ENCODE measurements at places on chromosomes 7 and 10. TPM values are rescaled to one million over a fixed set of nuclear protein-coding genes. Genes with fewer than 3 reads are reported as not detected.

- no peak for DNase-seq
Observed at GRCh38 chr10:113326160-113327111, 226.4 kb upstream of the HABP2 start.

- DNase-seq = no peak
Observed at GRCh38 chr7:151919595-151919994, 36.7 kb upstream of the GALNTL5 start.

- DNase-seq = no peak
Observed at GRCh38 chr7:91374321-91374989, 110.2 kb downstream of the FZD1 start.

SPDYE1 gene
- not detected for total RNA-seq

DNA sequence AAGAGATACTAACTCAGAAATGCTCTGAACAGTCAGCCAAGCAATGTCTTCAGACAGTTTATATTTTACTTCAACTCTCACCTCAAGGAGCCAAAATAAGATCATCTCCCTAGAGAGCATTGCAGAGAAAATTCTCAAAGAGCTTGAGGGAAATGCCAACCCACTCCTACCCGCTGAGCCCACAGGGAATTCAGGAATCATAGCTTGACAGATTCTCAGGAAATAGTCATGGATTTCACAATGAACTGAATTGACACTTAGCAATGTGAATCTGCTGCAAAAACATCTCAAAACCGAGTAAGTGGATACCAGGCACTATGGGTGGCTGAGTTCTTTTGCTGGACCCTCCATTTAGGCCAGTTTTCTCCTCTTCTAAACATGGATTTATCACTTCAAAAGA lies 9.8 kb upstream of the PLAC9 start:
- DNase-seq = no peak

SCRN1 gene
- total RNA-seq = 37.1 TPM

- peak; percentile 70 for DNase-seq
Observed at GRCh38 chr10:24465891-24466818, 257.2 kb downstream of the KIAA1217 start.

- DNase-seq = no peak
Observed at GRCh38 chr7:114264023-114264422, 150.6 kb upstream of the FOXP2 start.

DNA sequence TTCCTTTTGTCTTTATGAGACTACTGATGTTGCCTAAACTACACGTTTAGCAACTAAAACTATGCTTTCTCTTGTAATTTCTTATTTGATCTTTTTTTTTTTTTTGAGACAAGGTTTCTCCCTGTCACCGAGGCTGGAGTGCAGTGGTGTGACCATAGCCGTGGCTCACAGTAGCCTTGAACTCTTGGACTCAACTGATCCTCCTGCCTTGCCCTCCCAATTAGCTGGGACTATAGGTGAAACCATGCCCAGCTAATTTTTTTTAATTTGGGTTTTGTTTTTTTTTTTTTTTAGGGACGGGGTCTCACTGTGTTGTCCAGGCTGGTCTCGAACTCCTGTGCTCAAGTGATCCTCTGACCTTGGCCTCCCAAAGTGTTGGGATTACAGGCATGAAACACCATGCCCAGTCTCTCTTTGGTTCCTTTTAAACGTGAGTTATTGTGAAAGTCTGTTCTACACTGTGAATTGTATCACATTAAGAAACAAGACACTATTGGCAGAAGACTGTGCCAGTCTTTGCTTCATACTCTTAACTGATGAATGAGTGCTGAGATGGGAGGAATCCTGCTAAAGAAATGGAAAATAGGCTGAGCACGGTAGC lies 6.4 kb downstream of the TMEM248 start:
- DNase-seq = no peak

DNA sequence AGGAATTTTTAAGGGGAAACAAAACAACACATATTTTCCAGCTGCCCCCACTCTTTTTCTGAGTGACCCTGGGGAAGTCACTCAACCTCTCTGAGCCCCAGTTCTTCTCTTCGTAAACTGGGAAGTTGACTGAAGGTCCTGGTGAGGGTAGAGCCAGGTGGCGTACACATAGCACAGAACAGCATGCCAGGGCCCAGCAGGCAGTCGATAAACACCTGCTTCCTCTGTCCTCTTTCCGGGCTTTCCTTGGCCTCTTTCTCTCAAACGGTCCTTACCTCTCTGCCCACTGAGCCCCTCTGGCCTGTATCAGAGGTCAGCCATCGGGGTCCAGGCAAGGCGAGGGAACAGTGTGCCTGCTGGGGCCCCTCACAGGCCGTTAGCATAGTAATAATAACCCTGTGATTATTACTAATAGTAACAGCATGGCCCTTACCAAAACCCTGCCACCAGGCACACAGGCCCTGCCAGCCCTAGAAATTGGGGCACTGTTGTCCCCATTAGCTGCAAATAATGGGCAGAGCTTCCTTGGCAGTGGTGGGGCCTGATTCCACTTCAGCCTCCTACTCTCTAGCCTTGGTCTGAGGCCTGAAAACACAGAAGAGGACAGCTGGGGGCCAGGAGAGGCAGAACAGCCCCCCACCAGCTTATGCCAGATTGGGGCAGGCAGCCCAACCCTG lies 37.3 kb upstream of the SLC29A3 start:
- DNase-seq = no peak

GRCh38 chr10:28845009-28845682 lies 167.8 kb downstream of the BAMBI start:
- no peak for DNase-seq

CUBN gene
- 16.3 TPM for total RNA-seq

JCAD gene
- 17.4 TPM for total RNA-seq

DNA sequence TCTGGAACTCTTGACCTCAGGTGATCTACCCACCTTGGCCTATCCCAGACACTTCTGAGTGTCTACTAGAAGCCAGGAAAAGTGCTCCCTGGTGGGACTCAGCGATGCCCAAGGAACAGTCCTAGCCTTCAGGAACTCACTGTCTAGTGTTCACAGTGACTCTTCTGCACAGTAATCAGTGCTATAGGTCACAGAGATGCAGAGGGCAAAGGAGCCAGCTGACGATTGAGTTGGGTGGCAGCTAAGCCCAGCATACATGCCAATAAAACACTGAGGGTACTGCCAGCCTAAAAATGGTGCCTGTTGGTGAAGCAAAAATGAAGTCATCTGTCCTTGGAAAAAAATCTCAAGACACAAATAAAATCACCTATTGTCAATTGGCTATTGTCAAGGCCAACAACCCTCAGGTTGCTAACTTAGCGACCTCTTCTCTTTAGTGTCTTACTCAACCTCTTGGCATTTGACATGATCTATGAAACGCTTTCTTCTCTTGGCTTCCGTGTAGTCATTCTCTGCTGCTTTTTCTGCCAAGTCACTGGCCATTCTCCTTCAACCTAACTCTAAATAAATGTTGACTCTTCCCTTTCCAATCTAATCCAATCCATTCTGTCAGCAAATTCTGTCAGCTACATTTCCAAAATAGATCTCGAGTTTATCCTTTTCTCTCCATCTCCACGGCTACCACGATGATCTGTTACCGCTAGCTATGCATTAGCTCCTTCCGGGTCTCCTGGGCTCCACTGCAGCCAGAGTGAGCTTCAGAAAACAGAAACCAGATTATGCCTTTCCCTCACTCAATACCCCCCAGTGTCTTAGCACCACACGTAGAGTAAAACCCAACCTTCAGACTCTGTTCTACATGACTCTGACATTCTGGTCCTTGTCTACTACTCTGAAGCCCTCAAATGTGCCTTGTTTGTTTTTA lies 99.2 kb downstream of the ATXN7L1 start:
- DNase-seq = no peak

BTBD16 gene
- not detected for total RNA-seq

HEPACAM2 gene
- total RNA-seq = not detected

GALNT17 gene
- 1.6 TPM for total RNA-seq

VGF gene
- 5.8 TPM for total RNA-seq

GRCh38 chr10:69662901-69663300 lies 32.9 kb downstream of the FAM241B start:
- DNase-seq = no peak

- no peak for DNase-seq
Observed at GRCh38 chr10:95698415-95698814, 4.7 kb upstream of the TCTN3 start.

GRCh38 chr10:50398381-50398780 lies 147.1 kb upstream of the ASAH2 start:
- no peak for DNase-seq

BNIP3 gene
- 21.5 TPM for total RNA-seq

PRR15 gene
- 6.2 TPM for total RNA-seq

DNA sequence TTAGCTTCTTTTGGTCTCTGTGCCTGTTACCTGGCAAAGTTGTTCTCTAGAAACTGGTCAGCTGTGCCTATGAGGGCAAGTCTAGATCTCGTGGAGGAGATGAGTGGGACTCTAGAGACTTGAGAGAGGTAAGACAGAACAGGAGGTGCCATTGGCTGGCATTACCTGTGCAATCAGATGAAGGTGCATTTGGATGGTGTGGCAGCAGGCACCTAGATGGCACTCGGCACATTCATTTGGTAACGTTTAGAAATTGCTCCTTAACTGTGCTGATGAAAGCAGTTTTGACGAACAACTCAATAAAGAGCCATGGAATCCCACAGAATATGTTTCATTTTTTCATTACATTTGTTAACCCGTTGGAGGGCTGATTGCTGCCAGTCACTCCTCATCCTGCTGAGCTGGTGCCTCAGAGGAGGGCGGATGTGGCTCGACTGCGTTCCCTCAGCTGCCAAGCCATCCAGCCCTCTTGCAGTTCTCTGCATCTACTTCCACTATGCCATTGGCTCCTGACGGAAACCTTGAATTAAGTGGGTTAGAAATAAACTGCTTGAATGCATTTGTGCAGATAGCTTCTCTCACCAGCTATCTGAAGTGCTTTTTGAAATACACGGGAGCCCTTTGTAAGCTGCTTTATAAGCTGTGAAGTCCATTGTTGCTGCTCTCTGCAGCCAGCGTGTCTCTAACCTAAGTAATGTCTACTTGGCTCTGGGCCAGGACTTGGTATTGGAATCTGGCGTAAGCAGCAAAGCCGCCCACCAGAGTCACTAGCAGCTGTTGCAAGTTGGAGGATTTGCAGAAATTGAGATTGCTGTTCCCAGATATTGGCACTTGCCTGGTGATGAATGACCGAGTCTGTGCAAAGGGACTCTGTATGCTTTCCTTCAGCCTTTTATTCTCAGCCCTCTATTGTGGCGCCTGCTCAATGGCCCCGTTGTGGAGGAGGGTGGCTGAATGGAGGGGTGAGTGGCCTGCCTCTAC lies 87.4 kb downstream of the LRRC4 start:
- peak; percentile 81 for DNase-seq

GRCh38 chr10:73228247-73228646 lies 18.8 kb downstream of the DNAJC9 start:
- DNase-seq = no peak

SEMA3D gene
- total RNA-seq = 2.6 TPM

C10orf105 gene
- total RNA-seq = not detected

CDK1 gene
- 3.5 TPM for total RNA-seq

DNA sequence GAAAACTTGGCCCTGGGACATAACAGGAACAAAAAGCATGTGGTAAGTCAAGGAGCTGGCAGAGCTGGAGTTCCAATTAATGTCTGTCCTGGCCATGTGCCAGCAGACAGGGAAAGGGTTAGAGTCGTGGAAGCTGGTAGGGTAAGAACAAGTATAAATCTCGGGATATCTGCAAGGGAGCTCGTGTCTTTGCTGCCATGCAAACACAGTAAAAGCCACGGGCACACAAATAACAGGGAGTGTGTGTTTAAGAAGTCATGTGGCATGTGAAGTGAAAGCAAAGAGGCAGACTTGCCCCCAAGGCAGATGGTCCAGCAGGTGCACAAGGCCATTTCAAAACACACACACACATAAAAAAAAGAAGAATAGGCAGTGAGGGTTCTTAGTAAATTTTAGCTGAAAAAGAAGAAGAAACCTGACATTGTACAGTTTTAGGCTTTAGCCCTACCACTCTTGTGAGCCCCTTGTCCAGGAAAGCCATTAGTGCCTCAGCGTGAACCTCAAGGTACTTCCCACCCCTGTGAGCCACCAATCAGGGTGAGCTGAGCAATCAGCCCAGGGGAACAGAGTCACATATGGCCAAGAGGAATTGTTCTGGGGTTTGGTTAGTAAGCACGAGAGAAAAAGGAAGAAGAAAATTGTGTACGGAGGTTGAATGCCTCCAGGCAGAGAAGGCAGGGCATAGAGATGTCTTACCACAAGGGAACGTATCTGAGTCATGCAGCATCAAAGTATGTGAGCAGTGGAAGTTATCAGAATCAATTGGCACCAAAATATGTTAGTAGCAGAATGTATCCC lies 32.8 kb upstream of the ARHGAP12 start:
- peak; percentile 32 for DNase-seq

DNA sequence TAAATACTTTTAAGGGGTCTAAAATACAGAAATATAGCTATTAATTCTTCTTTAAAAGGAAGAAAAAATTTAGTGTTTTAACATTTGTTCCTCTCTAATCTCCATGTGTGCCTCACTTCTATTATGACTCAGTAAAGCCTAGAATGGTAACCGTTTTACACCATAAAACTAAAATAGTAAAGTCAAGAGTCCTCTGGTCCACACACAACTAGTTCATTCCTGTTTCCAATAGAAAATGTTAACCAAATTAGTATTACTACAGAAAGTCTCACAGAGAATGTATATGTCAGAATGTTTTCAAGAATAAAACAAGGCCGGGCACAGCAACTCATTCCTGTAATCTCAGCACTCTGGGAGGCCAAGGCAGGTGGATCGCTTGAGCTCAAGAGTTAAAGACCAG lies 55.8 kb downstream of the CNOT4 start:
- DNase-seq = no peak

DNA sequence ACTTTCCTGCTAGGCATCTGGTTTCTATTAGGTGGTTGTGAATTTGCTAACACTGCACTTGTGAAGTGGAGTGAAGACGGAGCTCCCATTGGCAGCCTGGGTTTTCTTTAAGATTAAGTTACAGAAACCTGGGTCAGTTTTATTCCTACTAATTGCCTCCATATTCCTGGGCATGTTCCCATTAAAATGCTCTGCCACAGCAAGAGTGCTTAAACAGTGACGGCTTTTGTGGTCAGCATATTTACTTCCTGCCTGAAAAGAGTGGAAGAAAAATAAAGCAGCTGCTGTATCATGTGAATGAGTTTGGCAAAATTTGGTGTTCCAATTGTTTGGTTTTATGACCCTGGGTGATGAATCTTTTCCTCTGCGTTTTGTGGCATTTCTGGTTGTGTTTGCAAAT lies 96.9 kb upstream of the PLXDC2 start:
- DNase-seq = no peak

DNA sequence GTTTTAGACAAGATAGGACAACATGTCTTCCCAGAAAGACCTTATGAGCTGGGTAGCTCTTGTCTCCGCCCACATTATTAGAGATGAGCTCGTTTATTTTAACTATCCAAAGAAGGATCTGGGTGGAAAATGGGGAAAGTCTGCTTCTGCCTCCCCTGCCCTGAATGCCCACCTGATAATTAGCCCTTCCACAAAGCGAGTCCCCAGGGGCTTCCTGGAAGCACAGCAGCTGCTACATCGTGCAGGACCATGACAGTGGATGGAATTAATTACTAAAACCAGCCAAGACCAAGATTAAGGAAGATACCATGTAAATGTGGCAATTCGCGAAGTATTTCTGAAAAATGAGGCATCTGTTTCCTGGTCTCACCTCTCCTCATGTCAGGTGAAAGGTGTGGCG lies 374.4 kb downstream of the PAXIP1 start:
- DNase-seq = no peak
